Effector CD4-positive, alpha-beta T cell (primary cell): ENCODE measurements at places on chromosomes 3 and 15.

- no peak for DNase-seq
Measured at GRCh38 chr15:95401587-95401986, 928.9 kb upstream of the NR2F2 start.

DNA sequence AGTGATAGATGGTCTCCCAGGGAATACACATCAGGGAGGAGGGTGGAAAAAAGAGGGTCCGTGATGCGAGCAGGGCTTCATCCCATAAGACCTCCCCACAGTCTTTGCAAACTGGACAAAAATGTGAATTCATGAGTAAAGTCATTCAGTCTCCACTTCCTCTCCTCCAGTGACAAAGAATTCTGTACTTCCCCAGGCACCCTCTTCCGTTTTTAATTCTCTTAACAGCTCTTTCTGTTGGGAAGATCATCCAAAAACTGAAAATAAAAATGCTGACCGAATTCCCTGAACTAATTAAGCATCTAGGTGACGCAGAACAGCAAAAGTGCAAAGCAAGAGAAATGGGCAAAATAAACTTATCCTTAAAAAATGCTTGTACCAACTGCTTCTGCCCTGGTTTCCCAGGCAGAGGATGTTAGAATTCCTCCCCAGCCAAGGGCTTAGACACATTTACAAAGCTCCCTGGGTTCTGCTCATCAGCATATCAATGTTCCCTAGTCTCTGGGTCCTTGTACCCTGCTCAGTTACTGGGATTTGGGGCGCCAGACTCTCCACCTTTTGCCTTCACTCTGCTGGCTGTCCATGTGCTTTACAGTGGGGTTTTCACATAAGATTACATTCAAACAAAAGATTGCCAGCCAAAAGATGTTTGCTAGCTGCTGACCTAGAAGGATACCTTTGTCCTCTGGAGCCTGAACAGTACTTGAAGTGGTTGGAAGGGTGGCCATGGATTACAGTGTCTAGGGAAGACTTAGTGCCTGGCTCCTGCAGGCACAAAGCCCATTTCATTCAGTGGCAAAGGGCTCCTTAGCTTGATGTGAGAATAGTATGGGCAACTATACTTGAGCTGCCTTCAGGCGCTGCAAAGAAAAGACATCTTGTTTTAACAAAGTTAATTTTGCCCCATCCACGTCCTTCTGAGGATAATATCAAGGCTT, 69.4 kb downstream of the ARNT2 start:
- DNase-seq, result no peak

GRCh38 chr3:45644791-45645201, 44.4 kb upstream of the SACM1L start:
- no peak for DNase-seq

DNA sequence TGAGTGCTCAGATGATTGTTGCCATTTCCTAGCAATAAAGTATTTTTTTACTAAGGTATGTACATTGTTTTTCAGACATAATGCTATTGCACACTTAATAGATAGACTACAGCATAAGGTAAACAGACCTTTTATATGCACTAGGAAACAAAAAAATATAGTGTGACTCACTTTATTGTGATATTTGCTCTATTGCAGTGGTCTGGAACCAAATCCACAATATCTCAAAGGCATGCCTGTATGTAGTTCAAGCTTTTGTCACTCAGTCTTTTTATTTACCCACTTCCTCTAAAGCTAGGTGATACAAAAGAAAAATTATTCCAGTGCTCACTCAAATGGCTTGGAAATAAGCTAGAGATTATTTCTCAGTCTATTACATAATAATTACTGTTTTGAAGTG, 209.9 kb upstream of the VEPH1 start:
- no peak for DNase-seq

DNA sequence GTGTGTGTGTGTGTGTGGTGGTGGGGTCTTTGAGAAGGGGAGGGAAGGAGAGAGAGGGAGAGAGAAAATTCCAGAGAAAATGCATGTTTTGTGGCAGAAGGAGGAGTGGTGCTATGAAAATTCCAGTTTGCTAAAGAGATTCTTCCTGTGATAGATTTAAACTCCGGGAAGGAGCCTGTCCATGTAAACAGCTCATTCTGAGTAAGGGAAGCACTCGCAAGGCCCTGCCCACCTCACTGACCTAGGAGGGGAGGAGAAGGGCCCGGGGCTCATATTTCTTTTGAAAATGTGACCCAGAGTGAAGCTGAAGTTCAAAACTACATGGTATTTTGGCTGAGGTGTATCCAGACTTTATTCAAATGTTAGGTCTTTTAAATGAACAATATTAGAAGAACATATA, 41.3 kb downstream of the ADAMTSL3 start:
- no peak for DNase-seq

- no peak for DNase-seq
Measured at GRCh38 chr3:144771381-144771870, 799.8 kb downstream of the DIPK2A start.

GRCh38 chr3:76646921-76647562, 392.9 kb upstream of the ROBO2 start:
- DNase-seq, result no peak

- DNase-seq, result no peak
Measured at GRCh38 chr15:47383801-47384200, 333.5 kb upstream of the SEMA6D start.

DNA sequence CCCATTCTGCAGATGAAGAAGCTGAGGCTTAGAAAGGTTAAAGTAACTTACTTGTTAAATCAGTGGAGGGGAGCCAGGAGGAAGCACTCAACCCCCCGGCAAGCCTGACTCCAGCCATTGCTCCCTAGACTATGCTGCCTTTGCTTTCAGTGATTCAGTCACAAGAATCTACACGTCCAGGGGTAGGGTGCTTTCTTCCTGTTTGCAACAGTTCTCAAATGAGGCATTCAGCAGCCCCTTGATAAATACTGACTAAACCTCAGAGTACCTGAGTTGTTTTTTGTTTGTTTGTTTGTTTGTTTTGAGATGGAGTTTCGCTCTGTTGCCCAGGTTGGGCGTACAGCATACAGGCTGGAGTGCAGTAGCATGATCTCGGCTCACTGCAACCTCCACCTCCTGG, 28.6 kb downstream of the MAGEF1 start:
- no peak for DNase-seq

DNA sequence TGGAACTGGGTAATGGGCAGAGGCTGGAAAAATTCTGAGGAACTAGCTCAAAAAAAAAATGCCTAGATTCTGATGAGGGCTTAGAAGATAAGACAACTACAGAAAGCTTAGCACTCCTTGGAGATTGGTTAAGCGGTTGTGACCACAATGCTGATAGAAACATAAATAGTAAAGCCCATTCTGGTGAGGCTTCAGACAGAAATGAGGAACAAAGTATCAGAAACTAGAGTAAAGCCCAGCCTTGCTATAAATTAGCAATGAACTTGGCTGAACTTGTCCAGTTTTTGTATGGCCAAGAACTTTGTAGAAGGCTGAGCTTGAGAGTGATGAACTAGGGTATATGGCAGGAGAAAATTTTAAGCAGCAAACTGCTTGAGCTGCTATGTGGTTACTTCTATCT, 25.4 kb downstream of the GOLGB1 start:
- DNase-seq, result no peak

DNA sequence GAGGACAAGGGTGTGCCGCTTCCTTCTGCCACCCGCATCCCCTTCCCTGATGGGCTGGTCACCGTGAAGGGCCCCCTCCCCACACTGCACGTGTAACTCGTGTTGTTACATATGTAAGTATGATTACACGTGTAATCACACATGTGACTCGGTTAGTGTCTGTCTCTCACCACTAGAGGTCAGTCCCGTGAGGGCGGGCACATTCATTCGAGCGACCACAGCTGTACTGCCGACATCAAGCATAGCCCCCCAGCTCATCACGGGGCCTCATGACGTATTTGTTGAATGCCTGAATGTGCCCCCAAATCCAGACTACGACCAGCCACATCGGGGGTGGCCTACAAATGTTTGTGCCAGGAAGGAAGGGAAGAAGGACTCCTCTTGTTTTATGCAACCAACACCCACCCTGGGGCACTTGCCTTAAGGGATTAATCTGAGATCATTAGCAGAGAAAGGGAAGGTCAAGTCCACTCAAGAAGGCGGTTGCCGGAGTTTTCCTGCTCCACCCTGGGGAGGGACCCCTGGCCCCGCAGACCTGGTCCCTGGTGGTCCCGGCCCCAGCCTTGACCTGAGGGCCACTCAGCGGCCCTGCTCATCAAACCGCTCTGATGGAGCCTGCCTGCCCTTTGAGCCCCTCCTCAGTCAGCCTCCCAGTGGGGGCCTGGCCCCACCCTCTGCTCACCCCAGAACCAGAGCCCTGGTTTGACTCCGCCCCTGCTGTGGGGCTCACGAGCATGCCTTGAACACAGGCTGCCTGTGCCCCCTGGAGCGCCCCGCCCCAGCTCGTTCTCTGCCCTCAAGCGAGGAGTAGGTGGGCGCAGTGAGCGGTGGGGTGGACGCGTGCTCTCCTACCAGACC, 52.8 kb downstream of the RGMA start:
- peak; percentile 18 for DNase-seq

- DNase-seq, result no peak
Measured at GRCh38 chr3:123716411-123716810, 131.6 kb upstream of the HACD2 start.

DNA sequence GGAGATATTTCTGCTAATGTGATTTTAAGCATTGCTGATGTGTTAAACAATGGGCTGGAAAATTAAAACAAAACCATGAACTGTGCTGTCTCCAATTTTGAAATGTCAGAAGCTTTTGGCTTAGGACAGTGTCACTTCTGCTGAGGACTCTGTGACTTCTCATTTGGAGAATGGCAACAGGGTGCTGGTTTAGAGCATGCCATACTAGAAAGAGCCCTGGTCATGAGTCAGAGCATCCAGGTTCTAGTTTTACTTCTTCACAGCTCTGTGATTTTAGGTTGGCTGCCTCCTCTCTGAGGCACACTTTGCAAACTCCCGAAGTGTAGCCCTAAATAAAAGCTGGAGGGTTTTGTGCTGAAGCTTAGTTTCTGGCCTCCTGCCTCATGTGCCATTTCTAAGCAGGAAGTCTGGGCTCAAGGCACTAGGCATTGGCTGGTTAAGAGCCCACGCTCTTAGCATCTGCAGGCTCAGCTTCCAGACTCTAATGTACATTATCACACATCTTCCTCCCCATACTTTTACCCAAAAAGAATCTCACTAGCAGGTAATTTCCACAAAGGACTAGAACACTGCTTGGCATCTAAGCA, 193.8 kb downstream of the CNTN3 start:
- no peak for DNase-seq

DNA sequence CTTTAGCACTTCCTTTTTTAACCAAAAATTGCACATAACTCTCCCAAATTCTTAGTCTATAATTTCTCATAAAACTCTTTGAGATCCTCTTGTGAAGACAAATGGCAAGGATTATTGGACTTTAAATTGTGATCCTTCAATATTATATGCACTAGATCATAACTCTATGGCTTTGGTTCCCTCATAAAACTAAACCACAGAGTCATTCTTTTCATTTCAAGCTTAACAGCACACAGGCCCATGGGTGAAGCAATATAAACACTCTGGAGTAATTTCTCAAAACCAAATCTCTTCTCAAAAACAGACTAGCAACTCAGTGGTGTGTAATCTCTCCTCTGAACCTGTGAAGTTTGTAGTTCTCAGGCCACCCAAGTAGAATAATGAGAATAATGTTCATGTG, 171.0 kb upstream of the NECTIN3 start:
- DNase-seq, result no peak

- no peak for DNase-seq
Measured at GRCh38 chr15:49876401-49877038, 242.5 kb downstream of the ATP8B4 start.

DNA sequence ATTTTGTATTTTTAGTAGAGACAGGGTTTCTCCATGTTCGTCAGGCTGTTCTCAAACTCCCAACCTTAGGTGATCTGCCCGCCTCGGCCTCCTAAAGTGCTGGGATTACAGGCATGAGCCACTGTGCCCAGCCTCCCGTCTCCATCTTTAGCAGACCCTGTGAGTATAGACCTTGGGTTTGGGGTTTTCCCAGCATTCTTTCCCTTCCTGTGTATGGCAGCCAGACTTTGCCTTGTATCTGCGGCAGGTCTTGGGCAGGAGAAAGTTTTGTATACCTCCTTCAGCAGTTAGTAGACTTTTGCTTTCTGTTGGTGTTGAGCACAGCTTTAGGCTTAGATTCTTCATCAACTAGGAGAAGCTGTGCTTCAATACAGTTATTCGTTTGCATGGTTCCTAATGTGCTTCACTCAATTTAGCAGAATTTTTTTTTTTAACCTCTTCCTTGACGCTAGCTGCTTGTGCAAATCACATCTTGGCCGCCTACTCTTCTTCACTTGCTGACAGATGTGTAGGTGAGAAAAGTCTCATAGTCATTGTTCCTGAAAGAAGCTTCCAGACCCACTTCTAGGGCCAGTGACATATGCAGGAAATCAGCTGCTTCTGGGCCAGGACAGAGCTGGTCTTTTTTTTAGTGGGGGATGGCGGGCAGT, 38.4 kb downstream of the MAP2K1 start:
- DNase-seq, result no peak

GRCh38 chr3:82520846-82521245, 759.4 kb upstream of the GBE1 start:
- no peak for DNase-seq

DNA sequence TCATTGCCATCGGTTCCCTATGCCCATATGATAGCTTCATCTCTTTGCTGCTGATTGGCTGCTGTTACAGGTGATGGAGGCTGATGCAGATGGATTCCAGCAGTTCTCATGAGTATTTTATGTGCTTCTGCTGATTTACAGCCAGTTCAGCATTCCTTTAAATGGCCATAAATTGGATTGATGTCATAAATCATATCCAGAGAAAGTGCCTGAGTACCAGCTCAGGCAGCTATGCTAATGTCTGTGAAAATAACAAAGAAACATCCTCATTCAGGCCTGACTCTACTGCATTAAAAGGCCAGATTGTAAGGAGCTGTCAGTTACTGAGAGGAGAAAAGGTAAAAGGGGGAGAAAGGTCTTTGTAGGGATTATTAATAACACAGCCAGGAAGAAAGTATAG, 756.8 kb downstream of the IGSF11 start:
- DNase-seq, result no peak

GRCh38 chr3:60366486-60366885, 884.8 kb downstream of the FHIT start:
- no peak for DNase-seq

- no peak for DNase-seq
Measured at GRCh38 chr3:122973893-122974615, 53.5 kb downstream of the SEMA5B start.

- no peak for DNase-seq
Measured at GRCh38 chr15:63035253-63035652, 7.3 kb upstream of the TPM1 start.

DNA sequence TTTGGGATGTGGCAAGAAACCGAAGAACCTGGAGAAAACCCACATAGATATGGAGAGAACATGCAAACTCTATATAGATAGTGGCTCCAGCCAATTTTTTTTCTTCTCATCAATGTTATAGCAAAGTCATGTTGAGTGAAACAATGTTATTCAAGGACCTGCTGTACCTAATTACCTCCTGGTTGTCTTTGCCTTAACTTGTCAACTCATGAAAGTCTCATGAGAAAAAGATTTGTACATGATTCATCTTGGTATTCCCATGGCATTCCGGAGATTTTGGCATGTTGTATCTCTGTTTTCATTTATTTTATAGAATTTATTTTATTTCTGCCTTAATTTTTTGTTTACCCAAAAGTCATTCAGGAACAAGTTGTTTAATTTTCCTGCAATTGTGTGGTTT, 303.8 kb upstream of the CDIN1 start:
- no peak for DNase-seq
